Smooth muscle cell of trachea (primary cell): ENCODE measurements at places on chromosomes 6 and 20. TPM values are rescaled to one million over a fixed set of nuclear protein-coding genes. Genes with fewer than 3 reads are reported as not detected.

RNF8 gene
- total RNA-seq = 19.5 and 24.1 TPM in 2 replicates

AGER gene
- total RNA-seq = 0.44 and 0.50 TPM in 2 replicates

C6orf52 gene
- 0.50 and 0.58 TPM in 2 replicates for total RNA-seq

SAMD3 gene
- 2.0 and 5.1 TPM in 2 replicates for total RNA-seq

TFAP2D gene
- not detected in 2 replicates for total RNA-seq

IPCEF1 gene
- under 0.01 and 0.58 TPM in 2 replicates for total RNA-seq

GRM1 gene
- total RNA-seq = under 0.01 TPM in 2 replicates
